T-helper 9 cell (primary cell): ENCODE measurements at places on chromosomes 7 and 10.

DNA sequence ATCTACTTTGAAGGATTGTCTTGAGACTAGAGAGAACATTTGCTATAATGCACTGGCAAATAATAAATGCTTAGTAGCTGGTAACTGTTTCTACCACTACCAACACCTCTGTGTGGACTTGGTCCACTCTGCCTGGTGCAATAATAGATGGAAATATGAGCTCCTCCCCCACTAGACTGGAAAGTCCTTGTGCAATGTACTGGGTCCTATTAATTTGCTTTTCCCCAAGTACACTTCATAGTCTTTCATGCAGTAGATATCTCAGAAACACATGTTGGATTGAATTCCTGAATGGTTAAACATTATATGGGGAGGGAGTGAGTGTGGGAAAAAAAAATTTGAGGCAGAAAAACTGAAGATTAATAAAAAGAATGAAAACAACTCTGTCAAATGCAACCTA, 119.3 kb downstream of the C10orf90 start:
- DNase-seq, result no peak

DNA sequence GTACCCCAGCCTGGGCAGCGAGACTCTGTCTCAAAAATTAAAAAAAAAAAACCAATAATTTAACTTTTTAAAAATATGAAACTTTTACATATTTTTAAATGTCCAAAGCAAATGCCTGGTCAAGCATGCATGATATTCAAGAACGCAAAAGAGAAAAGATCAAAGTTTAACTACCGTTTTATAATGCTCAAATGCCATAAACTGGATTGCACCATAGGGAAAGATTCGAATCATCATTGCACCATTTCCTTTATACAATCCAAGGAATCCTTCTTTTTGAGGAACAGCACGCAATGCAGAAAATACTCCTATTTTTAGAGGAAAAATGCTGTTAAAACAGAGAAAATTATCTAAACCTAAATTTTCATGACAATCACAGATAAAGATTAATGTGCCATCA, 20.9 kb downstream of the SLC25A16 start:
- DNase-seq, result no peak

DNA sequence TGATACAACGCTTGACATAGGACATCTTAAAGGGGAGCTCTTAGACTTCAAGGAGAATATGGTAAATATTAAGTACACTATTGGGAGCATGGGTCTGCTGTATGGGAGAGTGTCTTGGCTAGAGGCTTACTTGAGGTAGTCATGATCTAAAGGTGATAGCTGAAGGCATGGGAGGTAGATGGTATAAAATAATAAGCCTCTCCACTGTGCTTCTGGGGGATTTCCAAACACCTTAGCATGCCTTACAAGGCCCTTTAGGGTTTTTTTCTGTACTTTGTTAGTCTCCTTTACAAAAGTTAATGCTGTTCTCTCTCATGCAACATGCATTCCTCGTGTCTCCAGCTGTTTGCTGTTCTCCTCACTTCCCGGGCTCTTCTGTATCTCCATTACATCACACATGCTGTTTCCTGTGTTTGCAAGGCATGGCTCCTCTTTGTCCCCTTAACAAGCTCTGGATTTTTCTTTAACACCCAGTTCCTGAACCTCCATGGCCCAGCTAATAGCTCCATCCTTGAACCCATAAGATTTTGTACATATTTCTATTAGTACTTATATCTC, 449.7 kb downstream of the AUTS2 start:
- DNase-seq, result no peak

- DNase-seq, result no peak
Measured at GRCh38 chr7:43390576-43390975, 192.3 kb upstream of the STK17A start.

DNA sequence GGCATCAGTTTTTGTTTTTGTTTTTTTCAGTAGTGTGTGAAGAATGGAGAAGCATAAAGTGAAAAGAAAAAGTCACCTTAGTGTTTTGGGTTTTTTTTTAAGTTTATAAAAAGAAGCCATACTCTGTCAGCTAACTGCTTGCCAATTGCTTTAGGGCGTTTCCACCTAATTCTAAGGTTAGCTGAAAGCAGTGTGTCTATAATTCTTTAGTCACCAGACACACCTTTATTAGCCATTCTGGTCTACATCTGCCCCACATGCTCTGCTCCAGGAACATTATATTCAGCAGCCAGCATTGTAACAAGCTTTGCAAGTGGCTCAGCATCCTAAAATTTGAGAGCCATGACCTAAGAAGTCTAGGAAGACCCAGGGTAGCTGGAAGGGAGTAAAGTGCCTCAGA, 14.1 kb upstream of the SLC16A12 start:
- no peak for DNase-seq

GRCh38 chr7:43118313-43118712, 5.9 kb downstream of the HECW1 start:
- no peak for DNase-seq

- DNase-seq, result no peak
Measured at GRCh38 chr10:12448340-12448728, 99.0 kb downstream of the CAMK1D start.

DNA sequence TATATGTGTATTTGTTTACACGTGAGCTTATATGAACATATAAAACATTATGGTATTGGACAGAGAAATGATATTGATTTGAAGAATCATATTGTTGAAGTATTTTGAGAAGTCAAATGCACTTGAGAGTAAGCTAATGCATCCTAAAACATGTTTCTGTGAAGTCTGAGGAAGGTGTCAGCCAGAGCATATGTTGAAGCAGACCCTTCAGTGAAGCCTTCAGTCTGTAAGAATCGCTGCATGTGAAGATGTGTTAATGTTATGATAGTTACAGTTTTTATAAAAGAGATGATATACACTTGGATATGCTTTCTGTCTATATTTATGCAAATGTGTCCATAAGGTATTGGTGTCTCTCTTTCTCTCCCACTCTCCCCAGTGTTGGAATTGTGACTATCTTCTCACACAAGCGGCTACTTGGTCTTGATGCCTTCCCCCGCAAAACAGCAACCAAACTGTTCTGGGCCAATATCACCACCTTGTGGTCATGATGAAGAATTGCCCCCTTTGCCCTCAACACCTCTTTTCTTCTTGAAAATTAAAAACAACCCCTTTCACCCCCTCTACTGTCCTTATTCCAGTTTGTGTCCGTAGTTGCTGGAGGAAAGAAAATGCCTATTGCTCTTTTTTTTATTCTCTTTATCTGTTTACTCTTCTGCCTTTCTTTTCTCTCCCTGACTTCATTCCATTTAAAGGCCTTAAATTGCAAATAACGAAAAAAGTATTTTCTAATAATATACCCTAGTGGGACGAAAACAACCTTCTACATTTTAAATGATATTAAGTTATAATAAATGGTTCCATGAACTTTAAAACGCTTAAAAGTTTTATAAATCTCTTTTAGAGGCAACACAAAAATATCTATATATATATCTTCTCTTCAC, 64.9 kb downstream of the IKZF1 start:
- DNase-seq, result no peak

DNA sequence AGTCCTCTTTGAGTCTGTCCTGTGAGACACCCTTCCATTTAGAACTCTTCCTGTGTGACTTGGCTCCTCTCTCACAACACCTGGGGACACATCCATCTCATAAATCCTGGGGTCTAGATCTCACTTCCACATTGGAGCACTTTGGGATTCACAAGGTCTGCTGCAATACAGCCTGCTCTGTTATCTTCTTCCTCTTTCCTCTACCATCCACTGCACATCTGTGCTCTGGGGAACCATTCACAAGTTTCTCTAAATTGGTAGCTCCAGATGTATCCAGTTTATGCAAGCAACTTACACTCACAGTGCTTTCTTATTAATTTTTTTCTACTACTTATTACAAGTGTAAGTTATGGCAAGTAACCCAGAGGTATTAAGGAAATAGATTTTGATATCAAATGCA, 5.5 kb upstream of the FIGNL1 start:
- DNase-seq, result no peak

DNA sequence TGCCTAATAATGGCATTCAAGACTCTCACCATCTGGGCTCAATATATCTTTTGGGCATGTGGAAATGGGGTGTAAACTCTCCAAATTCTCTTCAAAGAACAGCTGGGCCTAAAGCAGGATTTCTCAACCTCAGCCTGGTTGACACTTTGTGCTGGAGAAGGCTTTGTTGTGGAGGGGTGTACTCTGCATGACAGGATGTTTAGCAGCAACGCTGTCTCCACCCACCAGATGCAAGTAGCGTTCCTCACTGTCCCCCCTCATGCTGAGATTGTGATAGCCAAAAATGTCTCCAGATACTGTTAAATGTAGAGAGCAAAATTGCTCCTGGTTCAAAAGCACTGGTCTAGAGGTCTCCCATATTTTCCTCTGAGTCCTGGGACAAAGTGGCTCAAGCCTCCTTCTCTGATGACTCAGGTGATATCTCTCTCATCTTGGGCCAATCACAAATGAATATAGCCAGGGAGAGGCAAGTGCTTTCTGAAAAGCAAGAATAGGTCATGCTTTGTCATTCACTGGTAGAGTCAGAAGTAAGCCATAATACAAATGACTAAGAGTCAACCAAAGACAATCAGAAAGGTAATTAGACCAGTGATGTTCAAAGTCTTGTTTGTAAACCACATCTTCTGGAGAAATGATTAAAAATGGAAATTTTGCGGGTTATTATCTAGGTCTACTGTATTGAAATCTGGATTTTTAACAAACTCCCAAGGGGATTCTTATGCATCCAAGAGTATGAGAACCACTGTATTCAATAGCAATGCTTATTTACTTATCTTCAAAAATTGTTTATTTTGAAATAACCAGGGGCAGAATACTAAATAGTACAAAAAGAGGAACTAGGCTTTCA, 330.8 kb downstream of the PTEN start:
- DNase-seq, result peak; percentile 25

DNA sequence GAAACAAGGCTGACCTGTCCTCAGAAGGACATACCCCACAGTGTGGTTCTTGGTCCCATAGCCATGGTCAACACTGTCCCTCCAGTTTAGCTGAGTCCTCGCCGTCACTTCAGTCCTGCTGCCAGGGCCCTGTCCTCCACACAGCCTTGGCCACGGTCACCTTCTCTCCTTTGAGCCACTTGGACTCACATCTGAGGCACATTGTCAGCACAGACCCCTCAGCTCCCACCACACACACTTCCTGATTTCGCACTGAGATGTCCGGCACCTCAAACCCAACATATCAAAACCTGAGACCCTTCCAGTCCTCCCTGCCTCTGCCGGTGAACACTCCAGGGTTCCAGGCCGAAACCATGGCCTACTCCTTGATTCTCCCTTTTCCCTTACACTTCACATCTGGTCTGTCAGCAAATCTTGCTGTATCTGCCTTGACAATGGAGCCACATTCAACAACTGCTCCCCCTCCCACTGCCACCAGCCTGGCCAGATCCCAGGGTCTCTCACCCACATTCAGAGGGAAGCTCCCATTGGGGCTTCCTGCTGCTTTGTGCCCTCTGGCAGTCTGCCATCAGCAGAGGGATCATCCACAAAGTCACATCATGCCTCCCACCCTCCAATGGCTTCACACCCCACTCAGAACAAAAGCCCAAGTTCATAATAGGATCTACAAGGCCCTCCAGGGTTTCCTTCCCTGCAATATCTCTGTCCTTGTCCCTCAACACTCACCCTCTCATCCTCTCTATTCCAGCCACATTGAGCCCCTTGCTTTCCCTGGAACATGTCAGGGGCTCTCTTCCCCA, 219.6 kb upstream of the SHH start:
- DNase-seq, result no peak

- no peak for DNase-seq
Measured at GRCh38 chr7:40608321-40609075, 473.7 kb downstream of the SUGCT start.

GRCh38 chr7:132164558-132165125, 411.6 kb downstream of the PLXNA4 start:
- no peak for DNase-seq

DNA sequence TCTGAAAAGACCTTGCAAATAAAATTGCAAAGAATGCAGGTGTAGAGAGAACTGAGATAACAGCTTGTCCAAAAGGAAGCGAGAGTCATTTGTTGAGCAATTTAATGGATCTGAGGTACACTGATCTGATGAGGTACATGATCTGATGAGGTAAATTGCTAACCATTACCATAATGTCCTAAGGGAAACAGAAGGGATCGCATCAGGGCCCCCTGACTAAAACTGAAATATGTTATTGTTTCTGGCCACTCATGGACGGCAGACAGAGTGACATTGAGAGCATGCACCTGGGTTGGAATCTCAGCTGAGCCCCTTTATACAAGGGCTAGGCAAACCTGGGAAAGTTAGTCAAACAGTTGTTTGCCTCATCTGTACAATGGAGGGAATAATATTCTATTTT, 15.8 kb upstream of the PAPSS2 start:
- no peak for DNase-seq

DNA sequence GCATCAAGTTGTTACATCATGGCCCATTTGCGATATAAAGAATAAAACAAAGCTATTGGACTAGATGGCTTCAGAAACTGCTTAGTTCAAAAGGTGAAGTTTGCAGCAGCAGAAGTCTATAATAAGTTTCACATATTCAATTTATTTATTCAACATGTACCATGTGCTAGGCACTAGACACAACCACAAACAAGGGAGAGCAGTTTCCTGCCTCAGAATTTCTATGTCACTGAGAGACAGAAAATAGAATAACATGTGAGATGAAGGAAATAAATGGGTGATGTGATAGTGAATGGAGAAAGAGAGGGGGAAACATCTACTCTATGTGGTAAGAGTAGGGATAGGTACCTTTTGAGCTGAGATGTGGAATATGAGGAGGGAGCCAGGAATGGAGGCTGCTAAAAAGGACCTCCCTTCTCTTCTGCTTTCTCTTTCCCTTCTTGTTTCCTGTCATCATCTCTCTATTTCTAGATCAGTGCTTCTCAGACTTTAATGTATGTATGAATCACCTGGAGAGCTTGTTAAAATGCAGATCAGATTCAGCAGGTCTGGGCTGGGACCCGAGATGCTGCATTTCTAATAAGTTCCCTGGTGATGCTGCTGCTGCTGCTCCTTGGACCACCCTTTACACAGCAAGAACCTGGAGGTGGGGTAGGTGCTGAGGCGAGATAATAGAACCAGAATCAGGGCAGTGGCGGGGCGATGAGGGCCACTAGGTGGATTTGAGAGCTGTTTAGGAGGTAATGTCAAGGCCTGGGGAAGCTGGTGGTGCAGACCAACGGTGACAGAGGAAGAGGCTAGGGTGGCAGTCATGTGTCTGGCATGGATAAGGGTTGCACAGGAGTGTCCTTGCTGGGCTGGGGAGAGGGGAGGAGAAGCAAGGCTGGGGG, 13.7 kb upstream of the INMT start:
- no peak for DNase-seq

GRCh38 chr7:12646139-12646538, 41.3 kb upstream of the ARL4A start:
- no peak for DNase-seq

DNA sequence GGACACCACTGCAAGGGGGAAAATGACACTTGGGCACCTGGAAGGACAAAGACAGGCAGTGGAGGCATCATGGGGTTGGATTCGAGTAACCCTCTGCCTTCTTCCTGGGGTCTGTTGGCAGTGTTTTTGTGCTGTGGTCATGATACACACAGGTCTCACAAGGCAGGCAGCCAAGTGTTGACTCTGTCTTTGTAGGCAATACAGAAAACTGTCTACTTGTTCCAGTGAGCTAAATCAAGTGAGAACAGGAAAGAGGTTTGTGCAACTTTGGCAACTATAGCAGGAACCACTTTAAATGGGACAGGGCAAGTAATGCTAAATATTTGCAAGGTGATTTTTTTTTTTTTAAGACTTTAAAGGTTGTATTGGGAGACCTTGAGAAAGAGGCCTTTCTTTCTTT, 578.6 kb upstream of the GALNT17 start:
- no peak for DNase-seq

GRCh38 chr10:103921750-103922195, 3.8 kb upstream of the STN1 start:
- DNase-seq, result no peak

GRCh38 chr10:21891439-21891838, 112.1 kb downstream of the DNAJC1 start:
- no peak for DNase-seq
